ENCODE measurements at places on chromosomes 5 and 9. TPM values are rescaled to one million over a fixed set of nuclear protein-coding genes. Genes with fewer than 3 reads are reported as not detected.

- DNase-seq: peak; percentile 49
- H3K36me3 ChIP-seq: peaks cover 3% of the 10 kb centered on the region
- H3K27me3 ChIP-seq: no peaks in the 10 kb centered on the region
- peaks cover 4% of the 10 kb centered on the region for H3K4me1 ChIP-seq
- H3K4me3 ChIP-seq: no peak overlapping the region
Observed at GRCh38 chr5:34005211-34005610, 2.6 kb downstream of the AMACR start.

DNA sequence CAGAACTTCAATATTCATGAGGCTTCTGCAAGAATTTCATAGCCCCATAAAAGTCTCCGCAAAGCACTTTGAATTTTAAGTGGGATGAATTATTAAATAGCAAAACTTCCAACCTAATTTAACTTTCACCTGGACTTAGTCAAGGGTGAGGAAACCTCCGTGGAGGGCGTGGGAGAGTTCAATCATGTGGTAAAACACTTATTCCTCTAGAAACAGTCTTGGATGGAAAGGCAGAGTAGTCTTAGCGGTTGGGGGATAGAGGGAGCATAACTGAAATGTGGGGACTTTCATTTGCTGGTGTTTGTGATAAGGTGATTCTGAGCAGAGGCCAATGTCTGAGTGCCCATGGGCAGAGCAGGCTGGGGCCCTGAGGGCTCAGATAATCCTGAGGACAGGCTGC lies 241.9 kb downstream of the IRX1 start:
- DNase-seq: no peak
- H3K4me1 ChIP-seq: no peaks in the 10 kb centered on the region
- no peaks in the 10 kb centered on the region for H3K27me3 ChIP-seq

- no peak for DNase-seq
- no peaks in the 10 kb centered on the region for H3K27me3 ChIP-seq
- no peak overlapping the region for H3K27ac ChIP-seq
- no peak overlapping the region for H3K4me3 ChIP-seq
Observed at GRCh38 chr9:93645149-93645889, 68.9 kb downstream of the PHF2 start.

DNA sequence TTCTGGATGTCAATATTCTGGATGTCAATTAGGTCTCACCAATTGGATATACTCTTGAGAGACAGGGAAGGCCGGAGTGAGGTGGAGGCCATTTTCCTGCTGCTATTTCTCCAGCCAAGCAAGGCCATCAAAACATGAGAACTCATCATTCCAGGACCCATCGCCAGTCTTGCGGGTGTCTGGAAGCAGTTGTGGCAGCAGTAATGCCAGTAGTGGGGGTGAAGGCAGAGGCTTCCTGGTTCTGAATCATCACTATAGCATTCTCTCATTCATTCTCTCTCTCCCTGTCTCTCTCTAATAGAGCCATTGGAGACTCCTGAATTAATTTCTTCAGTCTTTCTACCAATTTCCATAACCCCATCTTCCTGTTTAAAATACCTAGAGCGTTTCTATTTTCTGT lies 71.8 kb downstream of the EGFLAM start:
- H3K27me3 ChIP-seq: no peaks in the 10 kb centered on the region
- peak; percentile 50 for DNase-seq
- no peaks in the 10 kb centered on the region for H3K36me3 ChIP-seq

DNA sequence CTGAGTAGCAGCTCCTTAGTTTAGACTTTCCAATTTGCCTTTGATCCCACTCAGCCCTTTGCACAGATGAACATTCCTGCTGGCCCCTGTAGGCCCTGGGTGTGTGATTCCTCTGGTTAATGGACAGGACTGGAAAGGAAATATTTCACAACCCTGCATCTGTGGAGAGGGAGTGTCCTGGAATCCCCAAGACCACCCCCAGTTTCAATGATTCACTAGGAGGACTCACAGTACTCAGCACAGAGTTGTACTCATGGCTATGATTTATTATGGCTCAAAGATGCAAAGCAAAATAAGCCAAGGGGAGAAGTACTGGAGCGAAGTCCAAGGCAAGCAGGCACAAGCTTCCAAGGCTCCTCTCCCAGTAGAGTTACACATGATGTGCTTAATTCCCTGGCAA lies 42.4 kb upstream of the TJP2 start:
- H3K4me1 ChIP-seq: peaks cover 20% of the 10 kb centered on the region
- peak; percentile 98 for DNase-seq
- no peaks in the 10 kb centered on the region for H3K27me3 ChIP-seq

- no peak overlapping the region for H3K27ac ChIP-seq
- H3K36me3 ChIP-seq: no peaks in the 10 kb centered on the region
- no peaks in the 10 kb centered on the region for H3K27me3 ChIP-seq
- H3K4me1 ChIP-seq: no peaks in the 10 kb centered on the region
Observed at GRCh38 chr5:166123717-166124116, 2167.7 kb upstream of the WWC1 start.

DNA sequence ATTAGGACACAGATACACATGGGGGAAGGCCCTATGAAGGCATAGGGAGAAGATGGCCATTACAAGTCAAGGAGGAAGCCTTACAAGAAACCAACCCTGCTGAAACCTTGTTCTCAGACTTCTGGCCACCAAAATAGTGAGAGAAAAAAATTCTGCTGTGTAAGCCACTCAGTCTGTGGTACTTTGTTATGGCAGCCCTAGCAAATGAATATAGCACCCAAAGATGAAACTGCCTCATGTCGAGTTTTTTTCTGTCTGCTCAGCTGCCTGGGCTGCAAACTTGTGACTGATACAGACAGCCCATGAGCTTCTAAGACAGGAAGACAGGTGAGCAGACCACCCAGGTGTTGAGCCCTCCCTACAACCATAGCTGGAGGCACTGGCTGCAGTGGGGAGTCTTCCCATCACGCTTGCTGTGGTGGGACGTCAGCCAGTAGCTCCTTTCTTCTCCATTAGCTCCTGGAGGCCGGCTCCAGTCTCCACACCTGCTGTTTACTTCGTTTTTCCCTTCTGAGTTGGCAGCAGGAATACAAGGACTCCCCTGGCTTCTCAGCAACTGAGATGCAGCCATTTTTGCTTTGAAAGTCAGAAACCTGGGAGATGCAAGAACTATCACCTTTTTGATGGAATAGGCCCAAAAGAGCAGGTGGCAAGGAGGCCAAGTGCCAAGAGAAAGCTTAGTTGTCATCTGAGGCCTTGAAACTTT lies 164.9 kb downstream of the SEMA6A start:
- H3K4me3 ChIP-seq: no peak overlapping the region
- no peaks in the 10 kb centered on the region for H3K4me1 ChIP-seq
- no peaks in the 10 kb centered on the region for H3K27me3 ChIP-seq

DNA sequence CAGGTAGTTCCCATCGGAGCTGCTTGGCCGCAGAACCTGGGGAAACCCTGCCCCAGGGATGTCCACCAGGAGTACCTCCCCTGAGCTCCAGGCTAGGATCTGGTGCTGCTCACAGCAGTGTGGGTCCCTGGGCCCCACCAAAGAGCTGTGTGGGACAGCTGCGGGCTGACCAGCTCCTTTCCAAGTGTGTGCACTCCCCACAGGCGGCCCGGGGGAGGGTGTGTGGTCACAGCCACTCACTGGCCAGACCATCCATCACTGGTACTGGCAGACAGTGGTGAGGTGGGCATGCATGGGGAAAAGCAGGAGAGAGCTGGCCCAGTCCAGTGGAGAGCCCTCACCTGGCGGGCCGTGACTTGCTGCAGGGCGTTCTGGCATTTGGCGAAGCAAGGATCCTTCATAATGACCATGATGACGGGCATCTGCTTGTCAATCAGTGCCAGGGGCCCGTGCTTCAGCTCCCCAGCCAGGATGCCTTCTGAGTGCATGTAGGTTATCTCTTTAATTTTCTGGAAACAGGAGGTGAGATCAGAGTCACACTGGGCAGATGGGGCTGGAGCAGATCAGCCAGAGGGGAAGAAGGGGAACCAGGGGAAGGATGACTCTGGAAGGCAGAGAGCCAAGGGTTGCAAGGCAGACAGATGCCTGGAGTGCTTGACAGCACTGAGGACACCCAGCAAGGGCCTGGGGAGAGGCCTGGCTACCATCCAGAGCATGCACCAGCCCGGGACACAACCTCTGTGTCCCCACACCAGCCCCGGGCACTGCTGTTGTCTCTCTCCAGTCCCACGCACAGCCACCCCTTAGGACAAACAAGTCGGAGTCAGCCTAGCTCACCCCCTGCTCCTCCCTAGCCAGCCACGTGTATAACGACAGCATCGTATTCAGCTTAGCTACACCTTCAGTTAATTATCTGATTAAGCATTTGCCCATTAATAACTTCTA lies 12.8 kb upstream of the MAPK9 start:
- no peaks in the 10 kb centered on the region for H3K4me1 ChIP-seq
- no peak overlapping the region for H3K4me3 ChIP-seq
- H3K27ac ChIP-seq: no peak overlapping the region
- DNase-seq: no peak
- no peaks in the 10 kb centered on the region for H3K27me3 ChIP-seq
- H3K36me3 ChIP-seq: no peaks in the 10 kb centered on the region

- H3K36me3 ChIP-seq: no peaks in the 10 kb centered on the region
- H3K4me3 ChIP-seq: no peak overlapping the region
- no peak for DNase-seq
- H3K27me3 ChIP-seq: no peaks in the 10 kb centered on the region
Observed at GRCh38 chr5:150987746-150988145, 32.6 kb upstream of the GPX3 start.

- no peaks in the 10 kb centered on the region for H3K4me1 ChIP-seq
- H3K27me3 ChIP-seq: no peaks in the 10 kb centered on the region
- H3K36me3 ChIP-seq: no peaks in the 10 kb centered on the region
- H3K4me3 ChIP-seq: no peak overlapping the region
Observed at GRCh38 chr9:86751956-86752355, 195.3 kb downstream of the GAS1 start.

- DNase-seq: peak; percentile 45
- no peak overlapping the region for H3K4me3 ChIP-seq
- peaks cover 7% of the 10 kb centered on the region for H3K4me1 ChIP-seq
- H3K27ac ChIP-seq: no peak overlapping the region
Observed at GRCh38 chr5:9156282-9156681, 389.6 kb downstream of the SEMA5A start.

- H3K4me3 ChIP-seq: no peak overlapping the region
- H3K27me3 ChIP-seq: no peaks in the 10 kb centered on the region
- no peaks in the 10 kb centered on the region for H3K36me3 ChIP-seq
- H3K4me1 ChIP-seq: peaks cover 3% of the 10 kb centered on the region
- H3K27ac ChIP-seq: no peak overlapping the region
- DNase-seq: no peak
Observed at GRCh38 chr9:129220771-129221170, 42.7 kb upstream of the IER5L start.

DNA sequence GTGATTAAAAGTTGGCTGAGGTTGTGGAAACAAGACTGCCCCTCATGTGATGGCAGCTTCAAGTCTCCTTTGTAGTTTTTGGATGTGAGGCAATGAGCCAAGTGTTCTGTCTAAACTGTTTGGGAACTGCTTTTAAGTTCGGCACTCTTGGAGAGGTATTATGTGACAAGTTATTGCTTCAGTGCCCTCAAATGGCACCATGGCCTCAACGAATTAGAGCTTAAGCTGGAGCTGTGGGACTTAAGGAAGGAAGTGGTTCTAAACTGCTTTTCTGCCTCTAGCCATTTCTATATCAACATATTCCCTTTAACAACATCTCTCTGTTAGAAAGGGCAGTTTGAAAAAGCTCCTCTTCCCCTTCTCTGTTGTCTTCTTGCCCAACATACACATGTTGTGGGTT lies 227.7 kb downstream of the RFK start:
- H3K36me3 ChIP-seq: no peaks in the 10 kb centered on the region
- no peak for DNase-seq
- H3K27ac ChIP-seq: no peak overlapping the region
- peaks cover 12% of the 10 kb centered on the region for H3K4me1 ChIP-seq
- no peak overlapping the region for H3K4me3 ChIP-seq
- H3K27me3 ChIP-seq: no peaks in the 10 kb centered on the region

- H3K4me3 ChIP-seq: no peak overlapping the region
- peaks cover 14% of the 10 kb centered on the region for H3K4me1 ChIP-seq
- no peaks in the 10 kb centered on the region for H3K27me3 ChIP-seq
- H3K36me3 ChIP-seq: no peaks in the 10 kb centered on the region
- DNase-seq: no peak
Observed at GRCh38 chr9:76559286-76559685, 100.3 kb downstream of the GCNT1 start.

- no peaks in the 10 kb centered on the region for H3K36me3 ChIP-seq
- no peak for DNase-seq
- H3K27ac ChIP-seq: no peak overlapping the region
- no peak overlapping the region for H3K4me3 ChIP-seq
- H3K4me1 ChIP-seq: no peaks in the 10 kb centered on the region
- H3K27me3 ChIP-seq: no peaks in the 10 kb centered on the region
Observed at GRCh38 chr5:162703914-162704313, 636.3 kb downstream of the GABRG2 start.

GRCh38 chr5:107894361-107894760 lies 223.6 kb upstream of the EFNA5 start:
- H3K27ac ChIP-seq: no peak overlapping the region
- peak; percentile 40 for DNase-seq
- no peaks in the 10 kb centered on the region for H3K27me3 ChIP-seq
- H3K4me3 ChIP-seq: no peak overlapping the region

- no peak overlapping the region for H3K4me3 ChIP-seq
- H3K27ac ChIP-seq: no peak overlapping the region
- no peak for DNase-seq
- H3K27me3 ChIP-seq: no peaks in the 10 kb centered on the region
- H3K36me3 ChIP-seq: no peaks in the 10 kb centered on the region
Observed at GRCh38 chr5:115084246-115084793, 85.4 kb downstream of the TRIM36 start.

DNA sequence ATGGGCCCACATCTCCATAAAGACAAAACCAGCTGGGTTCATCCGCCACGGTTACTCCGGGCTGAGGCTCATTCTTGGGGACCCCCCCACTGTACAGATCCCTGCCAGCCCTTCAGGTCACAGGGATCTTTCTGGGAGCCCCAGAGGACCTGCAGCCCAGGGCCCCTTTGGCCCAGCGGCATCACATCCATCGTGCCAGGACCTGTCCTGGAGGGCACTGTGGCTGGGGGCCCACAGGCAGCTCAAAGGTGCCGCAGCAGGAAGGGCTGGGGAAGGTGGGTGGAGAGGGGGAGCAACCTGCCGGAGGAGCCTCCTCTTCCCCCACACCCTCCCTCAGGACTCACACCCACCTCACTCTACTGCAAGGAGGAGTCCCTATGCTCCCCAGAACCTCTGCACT lies 252.8 kb downstream of the ROR2 start:
- H3K4me3 ChIP-seq: no peak overlapping the region
- H3K27ac ChIP-seq: no peak overlapping the region
- no peaks in the 10 kb centered on the region for H3K36me3 ChIP-seq
- H3K27me3 ChIP-seq: no peaks in the 10 kb centered on the region
- no peaks in the 10 kb centered on the region for H3K4me1 ChIP-seq

GRCh38 chr9:19481121-19481870 lies 72.5 kb downstream of the ACER2 start:
- no peaks in the 10 kb centered on the region for H3K36me3 ChIP-seq
- H3K27ac ChIP-seq: no peak overlapping the region
- H3K4me1 ChIP-seq: no peaks in the 10 kb centered on the region
- H3K4me3 ChIP-seq: no peak overlapping the region
- no peak for DNase-seq

The RGMB gene
- 38.3 TPM for total RNA-seq

The ZSWIM6 gene
- total RNA-seq: 13.6 TPM

The HAVCR1 gene
- not detected for total RNA-seq

The GMCL2 gene
- under 0.01 TPM for total RNA-seq

The SLC6A7 gene
- total RNA-seq: not detected

The STK32A gene
- total RNA-seq: 2.8 TPM

The PJA2 gene
- total RNA-seq: 74.5 TPM

The KIF4B gene
- under 0.01 TPM for total RNA-seq

The PCDHB5 gene
- total RNA-seq: 2.8 TPM

The MEIKIN gene
- total RNA-seq: not detected

The SLC45A2 gene
- under 0.01 TPM for total RNA-seq

The PCA3 gene
- total RNA-seq: not detected
